Activated CD8-positive, alpha-beta memory T cell treated with anti-CD3 and anti-CD28 coated beads, Interleukin-2, amount 50 U/mL, for 4 hours (primary cell): ENCODE measurements at places on chromosomes 11 and 22.

- DNase-seq: no peak
Observed at GRCh38 chr11:71580057-71581003, 2.3 kb downstream of the KRTAP5-11 start.

- no peak for DNase-seq
Observed at GRCh38 chr11:34345991-34346480, 11.8 kb downstream of the ABTB2 start.

GRCh38 chr22:32331918-32332725 is 25.5 kb upstream of the RFPL3 start:
- DNase-seq: no peak

DNA sequence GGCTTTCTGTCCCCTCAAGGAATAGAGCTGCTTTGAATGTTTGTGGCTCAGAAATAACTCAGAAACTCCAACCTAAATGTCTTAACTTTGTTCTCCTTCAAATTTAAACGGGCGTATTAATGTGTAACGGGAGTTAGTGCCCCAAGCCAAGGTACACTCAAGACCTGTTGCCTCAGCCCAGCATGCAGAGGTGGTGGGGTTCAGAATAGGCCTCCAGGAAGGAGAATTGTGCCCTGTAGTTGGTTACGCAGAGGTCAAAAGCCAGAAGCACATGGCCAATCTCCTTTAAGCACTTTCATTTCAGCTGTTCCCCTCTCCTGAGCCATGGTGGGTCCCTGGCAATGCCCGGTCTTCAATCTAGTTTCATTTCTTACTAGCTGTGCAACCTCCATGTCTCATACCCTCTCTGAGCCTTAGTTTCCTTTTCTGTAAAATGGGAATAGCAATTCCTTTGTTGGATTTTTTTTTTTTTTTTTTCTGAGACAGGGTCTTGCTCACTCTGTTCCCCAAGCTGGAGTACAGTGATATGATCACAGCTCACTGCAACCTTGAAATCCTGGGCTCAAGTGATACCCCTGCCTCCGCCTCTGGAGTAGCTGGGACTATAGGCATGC is 4.2 kb downstream of the HMOX1 start:
- DNase-seq: no peak

- DNase-seq: no peak
Observed at GRCh38 chr22:29145321-29146072, 60.2 kb upstream of the EMID1 start.

GRCh38 chr11:86070142-86071056 is 1.5 kb upstream of the PICALM start:
- no peak for DNase-seq

GRCh38 chr11:78063440-78064181 is at the start of gene THRSP:
Gene THRSP (plus strand): TSS chr11:78063861. CDS start chr11:78063882, 21 bp downstream.
- no peak for DNase-seq

DNA sequence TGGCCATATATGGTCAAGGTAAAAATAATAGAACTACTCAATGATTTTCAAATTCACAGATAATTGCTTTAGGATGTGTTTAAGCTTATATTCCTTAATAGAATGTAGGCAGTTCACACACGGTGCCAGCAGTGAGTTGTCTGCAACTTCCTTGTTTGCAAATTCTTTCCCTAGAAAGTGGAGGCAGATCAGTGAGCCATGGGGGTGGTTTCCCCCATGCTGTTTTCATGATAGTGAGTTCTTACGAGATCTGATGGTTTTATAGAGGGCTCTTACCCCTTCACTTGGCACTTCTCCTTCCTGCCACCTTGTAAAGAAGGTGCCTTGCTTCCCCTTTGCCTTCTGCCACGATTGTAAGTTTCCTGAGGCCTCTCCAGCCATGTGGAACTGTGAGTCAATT is 111.8 kb upstream of the LMO1 start:
- no peak for DNase-seq

DNA sequence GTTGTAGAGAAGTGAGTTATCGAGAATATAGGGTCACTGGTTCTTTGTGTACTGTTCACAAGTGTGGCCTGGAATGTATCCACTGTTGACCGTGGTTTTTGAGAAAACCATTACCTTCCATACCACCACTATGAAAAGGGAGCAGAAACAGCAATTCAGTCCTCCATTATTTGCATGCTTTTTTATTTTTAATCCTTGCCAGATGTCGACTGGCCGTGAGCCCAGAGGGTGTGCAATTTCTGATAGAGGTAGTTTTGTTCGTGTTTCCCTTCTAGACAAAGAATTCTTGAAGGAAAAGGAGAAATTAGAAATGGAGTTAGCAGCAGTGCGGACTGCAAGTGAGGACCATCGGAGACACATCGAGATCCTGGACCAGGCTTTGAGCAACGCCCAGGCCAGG is 81.7 kb downstream of the AMOTL1 start:
- DNase-seq: no peak

DNA sequence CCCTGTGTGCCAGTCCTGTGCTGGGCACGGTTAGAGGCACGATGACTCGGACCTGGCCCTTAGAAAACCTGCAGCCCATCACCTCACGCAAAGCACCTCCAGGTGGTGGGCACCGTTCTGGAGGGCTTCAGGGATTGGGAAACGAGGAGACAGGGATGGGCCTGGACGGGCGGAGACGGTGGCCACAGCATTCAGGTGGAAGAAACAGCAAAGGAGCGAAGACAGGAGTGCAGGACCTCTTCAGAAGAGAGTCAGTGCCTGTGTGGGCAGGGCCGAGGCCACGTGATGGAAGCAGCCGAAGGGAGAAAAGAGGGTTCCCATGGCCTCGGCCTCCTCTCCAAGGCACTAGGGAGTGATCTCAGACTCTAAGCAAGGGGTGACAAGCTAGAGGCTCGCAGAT is 8.1 kb upstream of the SLC22A12 start:
- DNase-seq: no peak

GRCh38 chr11:131776211-131776610 is 405.8 kb downstream of the NTM start:
- no peak for DNase-seq

DNA sequence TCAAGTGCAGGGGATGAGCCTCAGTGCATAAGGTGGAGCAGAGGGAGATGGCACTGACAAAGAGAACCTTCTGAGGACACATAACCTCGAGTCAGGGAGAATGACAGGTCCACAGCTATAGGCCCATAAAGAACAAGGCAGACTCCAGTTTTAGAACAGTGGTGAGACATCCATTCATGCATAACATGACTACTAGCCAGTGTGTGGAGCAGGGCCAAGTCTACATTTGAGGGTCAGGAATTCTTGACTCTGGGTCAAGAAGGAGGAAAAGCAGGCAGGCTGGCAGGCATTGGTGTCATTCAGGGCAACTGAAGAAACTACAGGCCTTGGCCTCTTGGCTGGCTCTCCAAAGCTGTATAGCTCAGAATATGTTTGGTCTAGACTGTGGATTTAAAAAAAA is 54.9 kb downstream of the MTNR1B start:
- DNase-seq: no peak

DNA sequence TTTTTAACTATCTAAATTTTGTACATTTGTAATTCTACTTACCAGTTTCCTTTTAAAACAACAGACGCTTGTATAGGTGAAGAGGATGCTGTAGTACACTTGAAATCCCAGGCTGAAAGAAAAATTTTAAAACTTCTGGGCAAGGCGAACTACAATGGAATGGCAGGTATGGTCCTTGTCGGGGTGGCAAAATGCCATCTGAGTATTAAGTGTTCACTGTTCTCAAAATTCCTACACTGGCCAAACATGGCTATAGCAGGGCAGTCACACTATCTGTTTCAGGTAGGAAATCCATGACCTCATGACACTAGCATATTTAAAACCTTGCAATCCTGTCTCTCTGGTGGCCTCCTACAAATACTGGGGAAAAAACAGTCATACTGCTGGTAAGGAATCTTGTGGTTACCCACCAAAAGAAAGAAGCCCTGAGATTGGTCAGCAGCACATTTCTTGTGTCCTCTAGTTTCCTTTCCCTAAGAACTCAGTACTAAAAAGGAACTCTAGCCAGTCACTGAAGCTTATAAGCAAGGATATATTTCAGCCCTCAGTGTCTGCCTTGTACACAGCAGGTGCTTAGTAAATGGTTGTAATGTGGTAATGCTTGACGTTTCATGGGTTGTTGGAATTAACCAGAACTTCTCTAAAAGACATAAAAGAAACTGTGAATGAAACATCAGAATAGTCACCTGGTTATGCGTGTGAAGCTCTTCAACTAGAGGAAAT is 5.2 kb upstream of the ZC3H12C start:
- no peak for DNase-seq

DNA sequence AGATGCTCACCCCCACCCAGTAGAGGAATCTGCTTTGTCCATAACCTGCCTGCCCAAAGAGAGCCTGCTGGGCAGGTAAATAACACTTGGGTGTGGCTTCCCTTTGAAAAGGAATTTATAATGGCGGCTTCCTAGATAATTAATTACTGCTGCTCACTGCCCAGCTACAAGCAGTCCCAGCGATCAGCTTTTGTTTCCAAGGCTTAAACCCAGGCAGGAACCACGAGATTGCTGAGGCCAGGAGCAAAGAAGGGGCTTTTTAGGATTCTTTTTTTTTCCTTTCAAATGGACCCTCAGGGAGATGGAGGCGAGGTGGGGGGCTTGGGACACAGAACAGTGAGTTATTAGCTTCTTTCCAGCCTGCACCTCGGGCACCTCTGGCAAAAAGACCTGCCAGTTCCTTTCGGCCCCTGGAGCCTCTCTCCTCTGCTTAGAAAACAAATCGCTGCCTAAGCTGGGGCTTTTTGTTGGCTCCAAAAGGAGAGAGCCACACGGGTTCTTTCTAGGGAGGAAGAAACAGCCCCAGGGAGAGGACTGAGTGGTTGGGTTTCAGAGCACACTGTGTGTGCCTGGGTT is 107.2 kb downstream of the TSPAN18 start:
- DNase-seq: no peak

GRCh38 chr11:76188873-76189272 is 17.4 kb downstream of the WNT11 start:
- DNase-seq: no peak

- DNase-seq: no peak
Observed at GRCh38 chr11:2290351-2290841, 11.3 kb downstream of the C11orf21 start.

DNA sequence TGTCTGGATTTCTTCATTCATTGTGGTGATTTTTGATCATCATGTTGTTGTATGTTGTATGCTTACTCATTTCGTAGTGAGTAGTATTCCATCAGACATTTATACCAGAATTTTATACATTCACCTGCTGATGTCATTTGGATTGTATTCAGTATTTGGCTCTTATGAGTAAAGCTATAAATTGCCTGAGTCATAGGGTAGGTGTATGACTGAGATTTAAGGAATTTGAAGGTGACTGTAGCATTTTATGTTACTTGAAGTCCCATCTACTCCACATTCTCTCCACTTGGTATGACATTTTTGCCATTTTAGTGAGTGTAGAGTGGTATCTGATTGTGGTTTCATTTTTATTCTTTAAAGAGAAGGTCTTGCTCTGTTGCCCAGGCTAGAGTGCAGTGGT is 548.2 kb downstream of the TBC1D22A start:
- DNase-seq: no peak

DNA sequence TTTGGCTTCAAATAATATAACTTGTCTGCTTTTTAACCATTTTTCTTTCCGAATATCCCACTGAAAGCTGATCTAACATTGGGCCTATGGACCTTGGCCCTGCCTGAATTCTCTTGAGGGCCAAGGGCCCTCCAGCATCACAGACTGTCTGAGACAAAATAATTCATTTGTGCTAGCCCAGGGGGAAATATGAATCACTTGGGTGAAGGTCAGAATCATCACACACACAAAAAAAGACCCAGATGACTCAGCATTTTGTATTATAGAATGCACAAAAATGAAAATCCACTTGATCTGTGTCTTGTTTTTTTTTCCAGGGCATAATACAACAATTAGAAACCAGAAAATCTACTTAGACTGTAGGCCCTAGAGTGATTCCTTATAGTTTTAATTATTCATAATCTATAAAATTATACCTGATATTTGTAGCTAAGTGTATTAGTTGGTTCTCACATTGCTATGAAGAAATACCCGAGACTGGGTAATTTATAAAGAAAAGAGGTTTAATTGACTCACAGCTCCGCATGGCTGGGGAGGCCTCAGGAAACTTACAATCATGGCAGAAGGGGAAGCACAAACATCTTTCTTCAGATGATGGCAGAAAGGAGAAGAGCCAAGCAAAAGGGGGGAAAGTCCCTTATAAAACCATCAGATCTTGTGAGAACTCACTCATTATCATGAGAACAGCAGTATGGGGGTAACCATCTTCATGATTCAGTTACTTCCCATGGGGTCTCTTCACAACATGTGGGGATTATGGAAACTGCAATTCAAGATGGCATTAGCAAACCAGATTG is 15.6 kb upstream of the RDX start:
- DNase-seq: no peak

GRCh38 chr11:62854825-62855570 is 15.6 kb upstream of the WDR74 start:
- DNase-seq: no peak

- no peak for DNase-seq
Observed at GRCh38 chr11:133386262-133386661, 146.0 kb downstream of the OPCML start.

GRCh38 chr11:67504005-67504949 is 886 bp downstream of the PITPNM1 start:
- DNase-seq: peak; percentile 44

GRCh38 chr11:103257360-103257759 is 148.1 kb downstream of the DYNC2H1 start:
- DNase-seq: no peak
